ENCODE measurements at places on chromosomes 5 and 9.

GRCh38 chr5:163502521-163502920 is 2.9 kb upstream of the MAT2B start:
- no peak for DNase-seq

DNA sequence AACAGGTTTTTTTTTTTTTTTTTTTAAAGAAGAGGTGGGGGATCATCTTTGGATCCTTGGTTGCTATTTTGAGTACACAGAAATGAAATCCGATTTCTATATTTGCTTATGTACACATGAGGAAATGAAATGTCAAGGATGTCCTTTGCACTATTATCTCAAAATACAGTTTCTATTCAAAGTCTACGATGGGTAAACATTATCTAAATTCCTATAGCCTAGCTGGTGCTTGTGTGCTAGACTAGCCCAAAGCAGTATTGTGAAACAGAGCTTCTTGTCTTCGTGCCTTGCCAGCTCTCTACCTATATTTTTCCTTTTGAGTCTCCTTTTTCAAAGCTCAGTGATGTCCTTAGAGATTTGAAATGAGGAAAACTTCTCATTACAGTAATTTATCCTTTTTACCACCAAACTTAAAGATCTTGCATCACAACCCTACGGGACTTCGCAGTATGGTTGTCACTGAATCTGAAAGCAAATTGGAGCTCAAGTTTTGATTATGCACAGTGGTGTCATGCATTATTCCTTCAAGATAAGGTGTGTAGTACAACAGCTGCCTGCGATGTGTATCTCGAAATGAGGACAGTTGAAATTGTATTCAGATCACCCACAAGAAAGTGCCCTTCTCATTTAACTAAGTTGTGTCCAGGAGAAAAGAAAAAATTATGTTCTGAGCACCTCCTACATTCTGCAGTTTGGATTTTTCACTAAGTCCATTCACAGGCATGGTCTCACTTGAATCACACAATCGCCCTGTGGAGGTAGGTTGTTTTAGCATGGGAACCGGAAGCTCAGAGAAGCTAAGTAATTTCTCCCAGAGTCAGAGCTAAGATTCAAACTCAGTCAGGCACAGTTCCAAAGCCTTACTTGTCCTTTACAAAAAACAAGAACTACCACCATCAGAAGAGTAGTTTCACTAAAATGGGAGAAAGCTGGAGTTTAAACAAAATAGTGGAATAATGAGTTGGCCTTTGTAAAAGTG is 379.0 kb downstream of the GLIS3 start:
- DNase-seq: no peak

DNA sequence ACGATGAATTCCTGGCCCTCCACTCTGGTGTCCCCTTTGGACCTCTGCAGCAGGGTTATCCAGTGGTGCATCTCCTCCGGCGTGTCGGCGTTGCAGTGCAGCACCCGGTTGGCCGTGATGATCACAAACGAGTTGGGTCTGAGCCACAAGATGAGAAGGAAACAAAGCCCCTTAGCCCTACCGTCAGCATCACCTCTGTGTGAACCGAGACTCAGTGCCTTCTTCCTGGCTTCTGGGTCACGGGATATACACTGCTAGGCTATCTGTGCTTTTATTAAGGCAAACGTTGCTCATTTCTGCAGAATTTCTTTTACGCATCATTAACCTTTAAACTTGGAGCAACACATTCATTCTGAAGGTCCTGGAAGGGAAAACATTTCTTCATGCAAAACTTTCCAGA is 65.1 kb upstream of the RETREG1 start:
- no peak for DNase-seq

GRCh38 chr5:131747180-131748105 is 49.4 kb downstream of the FNIP1 start:
- no peak for DNase-seq

DNA sequence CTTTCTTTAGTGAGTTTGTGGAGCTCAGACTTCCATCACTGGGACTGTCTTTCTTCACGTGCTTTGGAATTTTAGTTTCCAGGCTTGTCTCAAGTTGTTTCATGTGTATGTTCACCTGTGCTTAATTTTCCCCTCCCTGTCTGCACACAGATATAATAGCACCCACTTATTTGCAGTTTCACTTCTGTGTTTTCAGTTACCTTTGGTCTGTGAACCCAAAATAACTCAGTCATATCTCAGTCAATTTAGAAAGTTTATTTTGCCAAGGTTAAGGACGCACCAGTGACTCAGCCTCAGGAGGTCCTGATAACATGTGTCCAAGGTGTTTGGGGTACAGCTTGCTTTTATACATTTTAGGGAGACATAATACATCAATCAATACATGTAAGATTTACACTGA is 330.4 kb downstream of the ICE1 start:
- no peak for DNase-seq

DNA sequence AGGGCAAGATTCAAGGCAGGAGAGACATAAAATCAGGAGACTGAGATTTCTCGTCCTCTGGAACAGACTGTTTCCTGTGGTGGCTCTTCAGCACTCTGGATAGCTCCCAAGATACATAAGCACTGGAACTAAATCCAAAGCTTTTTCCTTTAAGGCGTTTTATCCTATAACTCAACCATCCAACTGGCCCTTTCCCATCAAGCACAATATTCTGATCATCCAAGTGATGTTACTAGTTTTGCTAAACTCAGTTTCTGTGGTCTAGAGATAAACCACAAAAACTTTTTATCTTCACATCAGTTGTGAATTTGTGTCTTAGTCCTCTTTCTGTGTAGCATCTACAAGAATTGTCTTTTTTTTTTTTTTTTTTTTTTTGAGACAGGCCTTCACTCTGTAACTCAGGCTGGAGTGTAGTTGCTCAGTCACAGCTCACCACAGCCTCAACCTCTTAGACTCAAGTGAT is 299.4 kb downstream of the COX7C start:
- DNase-seq: no peak

DNA sequence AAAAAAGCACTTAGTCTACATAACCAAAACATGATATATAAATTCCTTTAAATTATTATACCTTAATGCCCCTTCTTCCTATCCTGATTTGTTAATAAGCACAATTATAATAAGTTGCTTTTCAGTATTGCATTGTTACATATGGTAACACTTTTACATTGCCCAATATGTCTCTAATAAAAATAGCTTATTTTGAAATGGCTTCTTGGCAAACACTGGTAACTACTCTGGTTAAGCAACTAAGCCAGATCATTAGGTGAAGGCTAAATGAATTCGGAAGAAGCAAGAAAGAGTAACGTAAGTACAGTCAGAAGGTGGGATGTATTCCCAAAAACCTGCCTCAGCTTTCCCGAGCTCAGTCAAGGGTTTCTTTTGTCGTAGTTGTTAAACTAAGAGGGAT is 85.3 kb downstream of the TTC39B start:
- DNase-seq: no peak

GRCh38 chr5:68661237-68661636 is 432.6 kb upstream of the SLC30A5 start:
- DNase-seq: no peak

GRCh38 chr9:106074006-106074405 is 379.7 kb downstream of the TMEM38B start:
- DNase-seq: no peak

GRCh38 chr5:41240985-41241384 is 27.7 kb upstream of the C6 start:
- DNase-seq: no peak

DNA sequence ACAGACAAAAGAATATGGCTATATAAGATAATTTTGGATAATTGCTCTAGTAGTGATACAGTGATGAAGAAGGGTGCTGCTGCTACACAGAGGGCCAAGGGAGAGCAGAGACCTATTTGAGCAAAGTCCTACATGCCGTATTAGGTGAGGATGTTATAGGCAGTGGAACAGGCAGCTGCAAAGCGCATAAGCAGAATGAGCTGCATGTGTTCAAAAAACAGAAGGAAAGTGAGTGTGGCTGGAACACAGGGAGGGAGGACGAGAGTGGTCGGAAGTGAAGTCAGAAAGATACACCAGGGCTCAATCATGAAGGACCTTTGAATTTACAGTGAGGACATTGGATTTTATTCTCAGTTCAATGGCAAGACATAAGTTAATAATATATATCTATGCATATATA is 35.4 kb downstream of the ITGA2 start:
- DNase-seq: no peak

GRCh38 chr9:76456202-76456926 is 2.6 kb upstream of the GCNT1 start:
- no peak for DNase-seq

DNA sequence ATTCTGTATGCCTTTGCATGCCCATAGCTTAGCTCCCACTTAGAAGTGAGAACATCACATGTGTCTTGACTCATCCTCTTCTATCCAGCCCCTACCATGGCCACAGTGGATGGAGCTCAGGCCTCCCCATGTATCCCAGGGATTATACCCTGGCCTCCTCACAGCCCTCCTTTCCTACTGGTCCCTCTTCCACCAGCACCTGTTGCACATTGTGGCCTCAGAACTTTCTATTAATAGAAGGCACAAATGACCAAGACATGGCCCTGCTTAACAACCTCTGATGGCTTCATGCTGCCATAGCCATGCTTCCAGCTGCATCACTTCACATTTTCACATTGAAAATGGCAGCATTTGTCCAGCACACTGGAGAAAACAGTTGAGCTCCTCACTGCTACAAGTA is 315.4 kb downstream of the CDK5RAP2 start:
- DNase-seq: no peak

- DNase-seq: no peak
These were observed 38.5 kb upstream of the GZMA start for GRCh38 chr5:55063899-55064298.

- no peak for DNase-seq
These were observed 2.2 kb downstream of the FBXL7 start for GRCh38 chr5:15502208-15502607.

DNA sequence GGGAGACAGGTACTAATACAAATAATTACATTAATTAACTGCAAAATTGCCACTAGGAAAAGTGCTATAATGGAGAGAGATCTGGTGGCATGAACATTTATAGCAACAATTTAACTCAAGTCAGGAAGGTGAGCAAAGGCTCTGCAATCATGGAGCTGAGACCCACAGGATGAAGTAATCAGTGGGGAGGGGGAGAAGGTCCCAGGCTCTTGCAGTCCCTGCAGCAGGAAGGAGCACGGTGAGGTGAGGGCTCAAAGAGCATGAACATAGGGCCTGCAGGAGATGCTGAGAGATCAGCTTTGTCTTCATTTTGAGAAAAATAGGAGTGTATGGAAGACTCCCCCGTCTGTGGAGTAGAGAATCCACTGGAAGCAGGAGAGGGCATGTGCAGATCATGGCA is 6.5 kb downstream of the PTPN3 start:
- no peak for DNase-seq

GRCh38 chr5:14410394-14411201 is 171.0 kb upstream of the OTULINL start:
- no peak for DNase-seq

DNA sequence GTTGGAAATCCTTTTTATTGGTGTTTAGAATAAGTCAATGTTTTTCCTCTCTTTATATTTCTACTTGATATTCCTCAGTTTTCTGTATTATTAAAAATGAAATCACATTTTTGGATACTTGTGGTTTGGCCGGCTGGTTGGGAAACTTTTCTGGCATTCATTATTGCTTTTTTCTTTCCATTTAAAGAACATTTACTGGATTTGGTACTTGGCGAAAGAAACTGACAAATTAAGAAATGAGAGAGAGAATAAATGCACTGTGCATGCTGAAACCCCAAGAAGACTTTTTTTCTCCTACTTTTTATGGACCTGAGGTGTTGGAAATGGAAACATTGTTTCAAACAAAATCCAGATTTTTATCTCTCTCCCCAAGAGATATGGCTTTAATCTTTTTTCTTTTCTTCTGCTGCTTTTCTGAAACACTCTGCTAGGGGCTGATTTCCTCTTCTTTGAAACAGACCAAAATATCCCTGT is 128.4 kb downstream of the SNX18 start:
- DNase-seq: no peak

DNA sequence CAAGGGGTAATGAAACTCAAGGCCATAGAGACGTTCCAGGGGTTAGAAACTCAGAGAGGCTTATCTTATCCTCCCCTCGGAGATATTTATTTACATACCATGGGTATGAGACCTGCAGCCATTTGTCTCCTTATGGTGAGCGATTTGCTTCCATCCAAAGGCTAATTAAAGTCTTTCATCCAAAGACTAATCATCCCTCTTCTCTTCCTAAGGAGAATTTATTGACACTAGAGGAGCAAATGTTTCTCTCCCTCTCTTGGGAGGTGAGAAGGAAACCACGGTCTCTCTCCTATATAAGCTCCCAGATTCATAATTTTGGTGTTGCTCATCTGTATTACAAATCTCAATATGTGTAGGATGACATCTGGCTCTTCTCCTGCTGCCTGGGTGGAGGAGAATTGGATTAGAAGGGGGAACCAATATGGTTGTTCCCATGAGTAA is 31.0 kb upstream of the RPS23 start:
- DNase-seq: no peak

DNA sequence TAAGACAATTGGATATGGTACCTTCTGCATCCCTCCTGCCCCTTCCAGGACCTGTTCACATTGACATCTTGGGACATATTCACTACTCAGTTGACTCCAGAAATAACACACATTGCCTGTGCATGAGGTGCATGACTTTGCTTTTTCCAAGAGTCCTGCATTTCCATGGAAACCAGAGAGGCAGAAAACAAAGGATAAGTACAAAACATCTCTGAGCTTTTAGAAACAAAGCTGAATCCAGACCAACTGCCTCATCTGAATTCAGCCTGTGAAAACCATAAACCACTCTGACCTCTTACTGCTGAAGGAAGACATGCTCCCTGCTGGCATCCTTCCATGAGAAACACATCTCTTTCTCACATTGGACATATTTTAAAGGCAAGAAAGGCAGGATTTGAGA is 695.1 kb downstream of the TAF11L14 start:
- no peak for DNase-seq

DNA sequence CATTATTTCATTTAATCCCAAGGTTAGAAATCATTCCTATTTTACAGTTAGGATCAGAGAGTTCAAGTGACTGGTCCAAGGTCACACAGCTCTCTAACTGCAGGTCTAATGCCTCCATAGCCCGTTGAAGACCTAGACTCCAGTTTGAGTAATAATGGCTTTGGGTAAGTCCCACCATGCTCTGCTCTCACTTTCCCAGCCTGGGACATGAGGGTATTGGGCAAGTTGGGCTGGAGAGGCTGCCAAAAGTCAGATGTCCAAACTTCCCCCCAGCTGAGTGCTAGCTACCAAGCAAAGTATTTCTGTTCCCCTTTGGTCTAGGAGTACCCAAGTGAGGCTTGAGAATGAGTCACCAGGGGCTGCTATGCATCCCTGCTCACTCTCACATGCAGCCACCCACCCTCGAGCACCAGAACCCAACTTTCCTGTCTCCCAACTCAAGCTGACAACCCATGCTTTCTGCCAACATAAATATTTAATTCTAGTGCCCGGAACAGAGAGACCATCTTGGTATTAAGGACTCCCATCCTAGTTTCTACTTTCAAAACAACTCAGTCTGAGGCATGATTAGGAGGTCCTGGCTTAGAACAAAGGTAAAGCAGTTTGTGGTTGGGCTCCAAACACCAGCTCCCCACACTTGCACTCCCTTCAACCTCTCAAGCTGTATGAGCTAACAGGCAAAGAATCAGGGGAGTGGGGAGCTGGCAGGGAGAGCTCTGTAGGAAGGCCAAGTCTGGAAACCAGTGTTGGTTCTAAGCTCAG is 236.5 kb upstream of the TRIM32 start:
- DNase-seq: no peak

- DNase-seq: no peak
These were observed 586.0 kb upstream of the BRINP1 start for GRCh38 chr9:119955276-119955675.

Measured in activated T-cell treated with anti-CD3 and anti-CD28 coated beads, Interleukin-2, amount 50 U/mL, for 24 hours (primary cell).